ENCODE measurements at places on chromosomes 6 and 20. TPM values are rescaled to one million over a fixed set of nuclear protein-coding genes. Genes with fewer than 3 reads are reported as not detected.

Gene FOXP4
- 29.9 TPM for total RNA-seq

Gene C20orf202
- 0.64 TPM for total RNA-seq

GRCh38 chr6:53543359-53544216 is 1.3 kb downstream of the GCLC start:
- peak overlapping the region; percentile 87 for H3K27ac ChIP-seq
- H3K36me3 ChIP-seq = no peaks in the 10 kb centered on the region
- peak overlapping the region; percentile 69 for H3K4me3 ChIP-seq

DNA sequence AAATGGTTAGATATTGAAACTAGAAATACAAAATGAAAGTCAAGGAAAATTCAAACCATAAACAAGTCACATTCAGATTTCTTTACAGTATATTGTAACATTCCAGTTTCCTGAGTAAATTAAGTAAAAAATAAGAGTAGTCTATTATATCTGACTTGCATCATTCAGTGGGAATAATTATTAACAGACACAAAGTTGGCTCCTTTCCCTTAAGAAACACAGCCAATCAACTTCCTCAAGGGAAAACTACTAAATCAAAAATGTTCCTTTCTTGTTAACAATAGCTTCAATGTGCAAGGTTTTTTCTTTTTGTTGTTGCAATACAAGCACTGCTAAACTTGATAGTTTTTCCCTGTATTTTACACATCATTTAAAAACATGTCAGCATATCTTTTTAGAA is 33.2 kb downstream of the DNAAF9 start:
- H3K4me3 ChIP-seq = no peak overlapping the region
- DNase-seq = no peak
- peaks cover 66% of the 10 kb centered on the region for H3K36me3 ChIP-seq

DNA sequence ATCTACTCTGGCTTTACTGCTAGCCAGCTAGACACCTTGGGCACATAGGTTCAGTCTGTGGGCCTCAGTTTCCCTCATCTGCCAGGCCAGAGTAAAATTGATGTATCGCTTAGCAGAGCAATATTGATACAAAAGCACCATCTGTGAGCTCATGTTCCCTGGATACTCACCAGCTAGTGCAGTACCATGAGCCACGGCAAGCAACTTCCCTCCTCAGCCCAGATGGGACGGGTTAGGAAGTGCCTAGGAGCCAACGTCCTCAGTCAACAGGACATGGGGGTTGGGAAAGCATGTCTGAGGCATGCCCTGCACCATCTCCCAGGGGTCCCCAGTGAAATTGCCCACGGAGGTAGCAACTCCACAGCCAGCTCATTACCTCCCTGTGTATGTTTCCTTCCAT is 258.3 kb downstream of the ANKRD60 start:
- peaks cover 4% of the 10 kb centered on the region for H3K27me3 ChIP-seq
- H3K4me1 ChIP-seq = no peaks in the 10 kb centered on the region
- H3K27ac ChIP-seq = no peak overlapping the region
- no peaks in the 10 kb centered on the region for H3K36me3 ChIP-seq
- no peak for DNase-seq

DNA sequence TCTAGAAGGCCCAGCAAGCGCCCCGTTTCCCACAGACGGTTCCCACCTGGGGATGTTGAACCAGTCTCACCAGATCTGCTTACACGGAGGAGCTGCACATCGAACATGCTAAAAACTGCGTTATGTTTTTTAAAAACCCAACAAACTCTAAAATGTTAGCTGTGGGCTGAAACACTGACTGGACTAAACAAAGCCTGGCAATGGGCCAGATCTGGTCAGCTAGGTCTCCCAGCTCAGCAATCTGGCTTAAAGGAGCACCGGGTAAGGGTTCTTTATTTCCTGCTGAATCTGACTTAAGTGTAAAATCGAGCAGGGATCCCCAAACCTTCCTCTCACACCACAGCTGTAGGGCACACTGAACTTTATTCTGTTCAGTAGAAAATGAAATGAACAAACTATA is 156.9 kb downstream of the FOXC1 start:
- H3K4me3 ChIP-seq = no peak overlapping the region
- no peaks in the 10 kb centered on the region for H3K36me3 ChIP-seq
- no peaks in the 10 kb centered on the region for H3K27me3 ChIP-seq
- DNase-seq = no peak

- DNase-seq = no peak
- no peak overlapping the region for H3K27ac ChIP-seq
- no peak overlapping the region for H3K4me3 ChIP-seq
- no peaks in the 10 kb centered on the region for H3K4me1 ChIP-seq
- H3K27me3 ChIP-seq = no peaks in the 10 kb centered on the region
- H3K36me3 ChIP-seq = no peaks in the 10 kb centered on the region
These were observed 290.5 kb upstream of the PLCB4 start for GRCh38 chr20:8778387-8778786.

- no peak for DNase-seq
- H3K27me3 ChIP-seq = no peaks in the 10 kb centered on the region
- peaks cover 75% of the 10 kb centered on the region for H3K36me3 ChIP-seq
- H3K27ac ChIP-seq = no peak overlapping the region
- H3K4me1 ChIP-seq = peaks cover 10% of the 10 kb centered on the region
- H3K4me3 ChIP-seq = no peak overlapping the region
These were observed 63.0 kb downstream of the IGF2R start for GRCh38 chr6:160031871-160032270.

GRCh38 chr6:32973144-32974015 is 5.0 kb downstream of the BRD2 start:
- peaks cover 57% of the 10 kb centered on the region for H3K36me3 ChIP-seq
- peak overlapping the region; percentile 99 for H3K27ac ChIP-seq
- peak overlapping the region; percentile 74 for H3K4me3 ChIP-seq
- DNase-seq = no peak
- no peaks in the 10 kb centered on the region for H3K27me3 ChIP-seq

GRCh38 chr20:44651684-44652423 is at the start of gene ADA:
Gene ADA (minus strand): TSS chr20:44651699. CDS start chr20:44651607, 92 bp downstream.
- no peaks in the 10 kb centered on the region for H3K27me3 ChIP-seq
- peaks cover 15% of the 10 kb centered on the region for H3K4me1 ChIP-seq
- H3K4me3 ChIP-seq = peak within 1 kb of the TSS; percentile 88
- peak within 1 kb of the TSS; percentile 78 for H3K27ac ChIP-seq
- H3K36me3 ChIP-seq = no peaks in the 10 kb centered on the region

GRCh38 chr6:143929975-143930374 is 65.7 kb downstream of the ZC2HC1B start:
- no peaks in the 10 kb centered on the region for H3K27me3 ChIP-seq
- DNase-seq = no peak
- H3K27ac ChIP-seq = no peak overlapping the region
- no peak overlapping the region for H3K4me3 ChIP-seq
- no peaks in the 10 kb centered on the region for H3K36me3 ChIP-seq
- no peaks in the 10 kb centered on the region for H3K4me1 ChIP-seq

GRCh38 chr6:35341557-35341956 is 801 bp upstream of the PPARD start:
- no peak overlapping the region for H3K27ac ChIP-seq
- DNase-seq = peak; percentile 69
- no peaks in the 10 kb centered on the region for H3K36me3 ChIP-seq
- H3K4me3 ChIP-seq = no peak overlapping the region
- no peaks in the 10 kb centered on the region for H3K27me3 ChIP-seq
